ENCODE measurements at places on chromosomes 16 and 17.
A peak's percentile ranks its signal among the peaks of the same experiment; 100 is the strongest.

DNA sequence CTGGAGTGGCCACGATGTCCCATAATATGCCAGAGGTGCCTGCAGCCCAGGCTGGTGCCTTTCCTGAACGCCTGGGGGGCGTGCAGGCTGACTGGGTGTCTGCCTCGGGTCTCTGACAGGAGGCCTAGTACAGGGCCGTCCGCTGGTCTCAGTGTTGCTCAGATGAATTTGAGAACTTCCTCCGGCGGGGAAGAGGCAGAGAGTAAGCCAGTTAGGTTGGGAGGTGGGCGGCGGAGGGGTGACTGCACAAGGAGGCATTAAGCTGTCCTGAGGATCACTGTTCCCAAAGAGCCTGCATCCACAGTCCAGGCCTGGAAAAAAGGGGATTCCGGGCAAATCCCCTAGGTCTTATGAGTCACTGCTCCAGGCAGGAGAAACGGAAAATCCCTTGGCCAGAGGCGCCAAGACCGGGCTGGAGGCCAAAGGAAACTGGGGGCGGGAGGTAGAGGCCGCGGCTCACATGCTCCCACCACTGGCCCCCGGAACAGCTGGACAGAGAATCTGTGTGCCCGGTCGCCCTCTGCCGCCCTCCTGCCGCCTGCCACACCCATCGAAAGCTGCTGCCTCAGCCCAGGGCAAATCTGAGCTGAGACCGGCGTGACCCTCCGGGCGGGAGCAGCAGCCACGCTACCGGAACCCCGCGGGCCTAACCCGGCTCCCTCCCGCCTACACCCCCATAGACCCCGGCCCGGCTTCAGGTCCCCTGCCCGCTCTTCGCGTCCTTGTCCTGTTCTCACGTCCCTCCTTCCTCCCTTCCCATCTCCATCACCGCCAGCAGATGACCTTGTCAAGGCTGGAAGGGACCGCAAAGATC, 1.2 kb downstream of the TRIM47 start:
- no peak for DNase-seq

GRCh38 chr17:76130473-76130872, 10.6 kb downstream of the FOXJ1 start:
- no peak for DNase-seq

- no peak for DNase-seq
Observed at GRCh38 chr16:54687043-54687899, 243.4 kb upstream of the IRX5 start.

DNA sequence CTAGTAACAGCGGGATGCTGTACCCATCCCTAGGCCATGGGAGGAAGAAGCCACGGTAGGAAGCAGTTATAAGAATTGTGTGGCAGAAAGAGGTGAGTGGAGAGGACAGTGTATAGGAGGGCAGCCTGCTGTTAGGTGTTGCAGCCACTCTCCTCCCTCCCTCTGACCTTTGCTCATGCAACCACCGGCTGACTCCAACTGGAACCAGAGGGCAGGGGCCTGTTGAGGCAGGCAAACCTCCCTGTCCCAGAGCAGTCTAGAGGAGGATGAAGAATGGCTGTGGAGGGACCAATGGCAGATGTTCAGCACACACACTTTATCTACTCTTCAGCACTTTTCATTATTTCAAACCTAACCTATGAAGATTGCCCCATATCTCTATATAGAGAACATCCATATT, 2.2 kb downstream of the TXNL4B start:
- DNase-seq = no peak

DNA sequence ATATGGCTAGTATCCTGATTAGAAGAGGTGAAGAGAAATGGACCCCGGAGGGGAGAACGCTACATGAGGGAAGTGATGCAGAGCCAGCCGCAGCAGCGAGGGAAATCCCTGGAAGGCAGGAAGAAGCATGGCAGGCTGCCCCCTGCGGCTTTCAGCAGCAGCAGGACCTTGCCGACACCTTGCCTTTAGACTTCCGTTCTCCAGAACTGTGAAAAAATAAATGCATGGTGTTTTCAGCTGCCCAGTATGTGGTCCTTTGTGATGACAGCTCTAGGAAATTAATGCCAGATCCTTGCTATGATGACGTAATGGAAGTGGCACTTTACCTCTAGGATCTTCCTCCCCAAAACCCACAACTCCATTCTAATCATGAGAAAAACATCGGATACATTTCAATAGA, 9.7 kb upstream of the ZFP1 start:
- no peak for DNase-seq

GRCh38 chr17:41540921-41541625, 13.0 kb upstream of the KRT19 start:
- DNase-seq = no peak

- DNase-seq = no peak
Observed at GRCh38 chr17:4999430-5000093, 1.8 kb downstream of the KIF1C start.

DNA sequence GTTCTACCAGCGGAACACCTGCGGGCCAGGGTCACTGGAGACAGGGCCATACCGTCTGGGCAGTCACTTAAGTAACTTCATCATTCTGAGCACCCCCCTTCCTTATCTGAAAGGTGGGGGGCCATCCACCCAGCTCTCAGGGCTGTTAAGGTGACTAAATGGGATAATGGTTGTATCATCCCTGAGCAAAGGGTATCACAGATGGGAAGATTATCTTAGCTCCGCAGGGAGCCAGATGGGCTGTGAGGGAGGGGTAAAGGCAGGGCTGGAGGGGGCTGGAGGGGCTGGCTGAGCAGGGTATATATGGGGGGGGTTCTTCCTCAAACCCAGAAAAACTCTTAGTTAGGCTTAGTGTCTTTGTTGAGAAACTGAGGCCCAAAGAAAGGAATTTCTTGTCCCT, 2.9 kb upstream of the CACNA1G start:
- DNase-seq = no peak

- no peak for DNase-seq
Observed at GRCh38 chr16:27924411-27925118, 138.9 kb downstream of the GSG1L start.

DNA sequence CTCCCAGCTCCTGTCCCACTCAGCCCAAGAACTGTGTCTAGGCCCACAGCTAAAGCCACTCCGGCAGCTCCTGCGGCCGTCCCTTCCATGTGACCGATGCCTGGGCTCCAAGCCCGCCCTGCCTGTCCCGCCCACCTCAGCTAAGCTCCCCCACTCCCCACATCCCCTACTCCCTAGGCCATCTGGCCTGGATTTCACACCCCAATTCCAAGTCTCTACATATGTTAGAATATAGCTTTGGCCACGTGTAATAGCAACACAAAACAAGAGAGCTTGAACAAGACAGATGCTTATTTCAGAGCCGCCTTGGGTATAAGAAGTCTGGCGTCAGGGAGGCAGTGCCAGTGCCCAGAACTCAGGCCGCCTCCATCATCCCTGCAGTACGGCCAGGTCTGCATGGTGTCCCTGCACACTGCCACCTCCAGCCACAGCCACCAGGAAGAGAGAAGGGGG, 30.0 kb upstream of the USP22 start:
- no peak for DNase-seq

- DNase-seq = no peak
Observed at GRCh38 chr16:12901204-12901596, 198 bp upstream of the SHISA9 start.

GRCh38 chr17:20315821-20316220, 151.5 kb downstream of the LGALS9B start:
- DNase-seq = no peak

GRCh38 chr17:76633628-76634328, 9.8 kb downstream of the ST6GALNAC1 start:
- no peak for DNase-seq

GRCh38 chr17:83189044-83190003, 109.9 kb downstream of the METRNL start:
- no peak for DNase-seq

GRCh38 chr17:50956750-50957523, 90.8 kb upstream of the TOB1 start:
- DNase-seq = peak; percentile 46

- DNase-seq = no peak
Observed at GRCh38 chr17:4206962-4207361, 56.8 kb downstream of the ANKFY1 start.

- DNase-seq = no peak
Observed at GRCh38 chr17:64067657-64068056, 47.2 kb upstream of the ICAM2 start.

- peak; percentile 51 for DNase-seq
Observed at GRCh38 chr16:66478733-66479511, 51.8 kb downstream of the BEAN1 start.

GRCh38 chr17:14332331-14332730, 31.4 kb downstream of the HS3ST3B1 start:
- DNase-seq = no peak

DNA sequence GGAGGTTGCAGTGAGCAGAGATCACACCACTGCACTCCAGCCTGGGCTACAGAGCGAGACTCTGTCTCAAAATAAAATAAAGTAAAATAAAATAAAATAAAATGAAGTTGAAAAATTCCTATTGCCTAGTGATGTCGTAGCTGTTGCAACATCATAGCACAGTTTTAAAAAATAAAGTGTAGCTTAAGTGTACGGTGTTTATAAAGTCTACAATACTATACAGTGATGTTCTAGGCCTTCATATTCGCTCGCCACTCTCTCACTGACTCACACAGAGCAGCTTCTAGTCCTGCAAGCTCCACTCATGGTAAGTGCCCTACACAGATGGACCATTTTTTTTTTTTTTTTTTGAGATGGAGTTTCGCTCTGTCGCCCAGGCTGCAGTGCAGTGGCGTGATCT, 43.5 kb upstream of the MNT start:
- no peak for DNase-seq

DNA sequence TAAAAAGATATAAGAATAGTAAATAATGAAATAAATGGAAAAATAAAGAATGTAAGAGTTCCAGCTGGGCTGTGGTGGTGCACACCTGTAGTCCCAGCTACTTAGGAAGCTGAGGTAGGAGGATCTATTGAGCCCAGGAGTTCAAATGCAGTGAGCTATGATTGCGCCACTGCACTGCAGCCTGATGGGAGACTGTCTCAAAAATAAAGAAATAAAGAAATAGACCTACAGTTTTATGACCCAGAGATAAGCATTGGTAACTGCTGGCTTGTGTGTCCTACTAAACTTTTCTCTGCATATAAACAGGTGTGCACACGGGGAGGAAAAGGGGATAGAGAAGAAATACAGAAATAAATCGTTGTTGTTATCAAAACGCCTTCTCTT, 7.8 kb upstream of the PDP2 start:
- no peak for DNase-seq

- DNase-seq = no peak
Observed at GRCh38 chr17:3730881-3731429, 7.3 kb downstream of the HASPIN start.

DNA sequence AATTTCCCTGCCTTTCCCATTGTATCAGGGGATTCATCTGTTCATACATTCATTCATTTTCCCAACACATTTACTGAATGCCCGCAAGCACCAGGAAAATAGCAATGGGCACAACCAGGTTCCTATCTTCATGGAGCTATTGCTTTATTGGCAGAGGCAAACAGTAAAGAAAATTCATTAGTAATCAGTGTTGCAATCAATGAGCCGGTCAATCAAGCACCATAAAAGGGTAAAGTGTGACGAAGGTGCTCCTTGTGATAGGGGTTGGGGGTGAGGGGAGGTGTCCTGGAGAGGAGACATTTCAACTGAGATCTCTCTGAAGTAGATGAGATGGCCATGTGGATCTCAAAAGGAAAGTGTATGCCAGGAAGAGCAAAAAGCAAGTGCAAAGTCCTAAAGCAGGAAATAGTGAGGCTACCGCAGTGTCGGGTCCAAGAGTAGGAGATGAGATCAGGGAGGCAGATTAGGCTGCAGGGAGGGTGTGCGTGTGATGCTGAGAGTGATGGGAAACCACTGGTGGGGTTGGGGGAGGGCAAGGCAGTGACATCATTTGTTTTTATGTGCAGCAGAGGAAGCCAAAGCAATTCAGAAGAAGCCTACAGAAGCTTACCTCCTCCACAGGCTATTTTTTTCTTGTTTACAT, 28.4 kb downstream of the CDH13 start:
- DNase-seq = peak; percentile 30

GRCh38 chr16:1101133-1101532, 5.1 kb upstream of the C1QTNF8 start:
- DNase-seq = no peak

DNA sequence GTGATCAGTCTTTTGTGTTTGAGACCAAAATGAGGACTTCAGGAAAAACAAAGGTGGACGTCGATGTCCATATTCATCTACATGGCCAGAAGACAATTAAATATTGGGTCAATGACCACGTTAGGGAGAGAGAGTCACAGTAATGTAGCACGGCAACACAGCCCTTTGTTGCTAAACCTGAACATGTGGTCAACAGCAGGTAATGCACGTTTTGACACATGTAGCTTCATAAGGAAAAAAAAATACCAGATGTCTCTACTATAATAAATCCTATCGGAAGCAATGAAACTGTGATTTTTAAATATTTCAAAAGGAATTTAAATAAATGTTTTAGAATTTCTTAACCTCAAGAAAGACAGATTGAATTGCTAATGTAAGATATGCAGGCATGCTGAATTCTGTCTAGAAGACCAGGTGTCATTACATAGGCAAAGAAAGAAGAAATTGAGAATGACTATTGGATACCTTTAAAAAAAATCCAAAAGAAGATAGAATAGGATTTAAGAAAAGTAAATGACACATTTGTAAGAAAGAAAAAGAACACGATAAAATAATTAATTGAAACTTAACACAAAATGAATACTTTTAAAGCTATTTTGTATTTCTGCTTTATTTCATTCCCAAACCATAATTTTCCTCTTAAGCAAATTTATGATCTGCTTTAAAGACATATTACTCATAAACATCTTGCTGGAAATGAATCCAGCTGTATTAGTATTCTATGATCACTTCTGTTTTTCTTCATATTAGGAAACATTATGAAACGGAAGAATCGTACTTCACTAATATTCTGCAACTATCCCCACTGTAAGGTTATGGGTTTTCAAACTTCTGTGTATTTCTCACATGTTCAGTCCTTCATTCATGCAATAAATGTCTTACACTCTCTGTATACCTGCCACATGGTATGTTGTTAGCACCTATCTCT, 30.1 kb downstream of the ABCA8 start:
- DNase-seq = no peak

- DNase-seq = no peak
Observed at GRCh38 chr16:19506965-19507364, 14.9 kb downstream of the GDE1 start.
